Activated naive CD4-positive, alpha-beta T cell treated with anti-CD3 and anti-CD28 coated beads for 36 hours (primary cell): ENCODE measurements at places on chromosomes 3 and 15. TPM values are rescaled to one million over a fixed set of nuclear protein-coding genes. Genes with fewer than 3 reads are reported as not detected.

DNA sequence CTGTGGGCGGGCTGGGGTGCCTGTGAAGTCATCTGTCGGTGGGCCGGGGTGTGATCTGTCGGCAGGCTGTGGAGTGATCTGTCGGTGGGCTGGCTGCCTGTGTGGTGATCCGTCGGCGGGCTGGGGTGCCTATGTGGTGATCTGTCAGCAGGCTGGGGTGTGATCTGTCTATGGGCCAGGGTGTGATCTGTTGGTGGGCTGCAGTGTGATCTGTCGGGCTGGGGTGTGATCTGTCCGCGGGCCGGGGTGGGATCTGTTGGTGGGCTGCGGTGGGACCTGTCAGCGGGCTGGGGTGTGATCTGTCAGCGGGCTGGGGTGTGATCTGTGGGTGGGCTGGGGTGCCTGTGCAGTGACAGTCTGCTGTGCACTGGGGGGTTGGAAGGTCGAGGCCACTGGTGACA, 204.5 kb downstream of the XXYLT1 start:
- H3K4me3 ChIP-seq: no peak overlapping the region
- H3K27me3 ChIP-seq: no peaks in the 10 kb centered on the region
- H3K36me3 ChIP-seq: no peaks in the 10 kb centered on the region
- H3K27ac ChIP-seq: no peak overlapping the region
- DNase-seq: no peak

Gene IQCF5
- total RNA-seq: not detected

- no peak overlapping the region for H3K27ac ChIP-seq
- H3K36me3 ChIP-seq: no peaks in the 10 kb centered on the region
- H3K27me3 ChIP-seq: peaks cover 10% of the 10 kb centered on the region
- H3K4me3 ChIP-seq: no peak overlapping the region
- no peak for DNase-seq
Measured at GRCh38 chr3:124383846-124384466, 346.3 kb upstream of the UMPS start.

Gene ARGFX
- not detected for total RNA-seq

DNA sequence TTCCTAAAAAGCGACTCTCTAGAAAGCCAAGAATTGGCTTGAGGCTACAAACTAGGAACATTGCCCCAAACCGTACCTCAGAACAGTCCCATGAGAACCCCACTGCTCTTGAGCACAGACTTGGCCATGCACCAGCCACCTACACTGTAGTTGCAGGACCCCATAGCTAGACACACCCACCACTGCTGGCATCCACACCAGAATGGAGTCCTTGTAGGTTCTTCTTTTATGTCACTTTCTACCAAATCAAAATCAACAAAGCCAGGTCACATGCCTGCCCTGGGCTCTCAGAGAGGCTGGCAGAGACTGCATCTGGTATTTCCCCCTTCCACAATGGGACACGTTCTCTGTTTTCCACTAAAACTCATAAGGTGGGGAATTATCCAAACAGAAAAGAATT, 290.5 kb downstream of the SHOX2 start:
- DNase-seq: no peak
- no peaks in the 10 kb centered on the region for H3K4me1 ChIP-seq
- no peaks in the 10 kb centered on the region for H3K27me3 ChIP-seq
- H3K36me3 ChIP-seq: no peaks in the 10 kb centered on the region
- H3K4me3 ChIP-seq: no peak overlapping the region

- no peaks in the 10 kb centered on the region for H3K36me3 ChIP-seq
- H3K27me3 ChIP-seq: no peaks in the 10 kb centered on the region
- no peak for DNase-seq
- no peak overlapping the region for H3K4me3 ChIP-seq
Measured at GRCh38 chr3:194121891-194122631, 13.9 kb upstream of the HES1 start.

DNA sequence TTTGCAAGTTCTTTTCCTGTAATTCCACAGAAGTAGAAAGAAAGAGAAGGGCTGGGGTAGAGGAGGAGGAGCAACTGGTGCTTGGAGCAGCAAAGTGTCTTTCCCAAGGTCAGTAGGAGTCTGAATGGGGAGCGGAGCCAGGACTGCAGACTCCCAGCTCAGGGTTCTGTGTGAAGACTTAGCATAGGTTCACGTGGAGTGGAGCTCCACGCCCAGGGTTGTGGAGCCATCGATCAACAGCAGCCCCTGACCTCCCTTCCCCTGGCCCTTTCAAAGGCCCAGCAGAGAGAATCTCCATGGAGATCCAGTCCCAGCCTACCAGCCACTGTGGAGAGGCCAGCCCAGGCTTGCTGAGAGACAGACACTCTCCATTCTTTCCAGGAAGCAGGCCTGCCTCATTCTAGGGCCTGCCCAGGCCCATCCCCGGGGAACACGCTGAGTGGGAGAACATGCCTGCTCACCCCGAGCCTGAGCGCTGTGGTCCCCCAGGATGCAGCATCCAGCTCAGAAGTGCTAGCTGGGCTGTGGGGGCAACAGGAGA, 62.1 kb downstream of the CORO2B start:
- no peak overlapping the region for H3K4me3 ChIP-seq
- DNase-seq: no peak
- H3K27ac ChIP-seq: no peak overlapping the region
- H3K27me3 ChIP-seq: no peaks in the 10 kb centered on the region
- no peaks in the 10 kb centered on the region for H3K4me1 ChIP-seq

Gene GCSAM
- 14.5 TPM for total RNA-seq

Gene SV2B
- total RNA-seq: 0.07 TPM

Gene CSK
- total RNA-seq: 272 TPM

DNA sequence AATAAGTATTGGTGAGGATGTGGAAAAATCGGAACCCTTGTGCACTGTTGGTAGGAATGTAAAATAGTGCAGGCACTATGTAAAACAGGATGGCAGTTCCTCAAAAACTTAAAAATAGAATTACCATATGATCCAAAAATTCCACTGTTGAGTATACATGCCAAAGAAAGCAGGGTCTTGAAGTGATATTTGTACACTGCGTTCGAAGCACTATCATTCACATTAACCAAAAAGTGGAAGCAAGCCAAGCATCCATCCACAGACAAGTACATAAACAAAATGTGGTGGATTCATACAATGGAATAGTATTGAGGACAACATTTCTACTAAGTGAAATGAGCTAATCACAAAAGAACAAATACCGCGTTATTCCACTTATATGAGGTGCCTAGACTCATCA, 200.7 kb downstream of the TJP1 start:
- no peak overlapping the region for H3K27ac ChIP-seq
- no peaks in the 10 kb centered on the region for H3K4me1 ChIP-seq
- H3K36me3 ChIP-seq: no peaks in the 10 kb centered on the region
- H3K27me3 ChIP-seq: peaks cover 6% of the 10 kb centered on the region
- no peak for DNase-seq
- no peak overlapping the region for H3K4me3 ChIP-seq

Gene NCKIPSD
- total RNA-seq: 28.7 TPM
